ENCODE measurements at places on chromosomes 7 and 10.

- no peak for DNase-seq
These were observed 24.3 kb downstream of the CTTNBP2 start for GRCh38 chr7:117848941-117849340.

GRCh38 chr10:124725791-124726190 lies 18.4 kb downstream of the FAM53B start:
- DNase-seq, result no peak

- no peak for DNase-seq
These were observed 408.8 kb upstream of the SEMA3C start for GRCh38 chr7:81327468-81328266.

DNA sequence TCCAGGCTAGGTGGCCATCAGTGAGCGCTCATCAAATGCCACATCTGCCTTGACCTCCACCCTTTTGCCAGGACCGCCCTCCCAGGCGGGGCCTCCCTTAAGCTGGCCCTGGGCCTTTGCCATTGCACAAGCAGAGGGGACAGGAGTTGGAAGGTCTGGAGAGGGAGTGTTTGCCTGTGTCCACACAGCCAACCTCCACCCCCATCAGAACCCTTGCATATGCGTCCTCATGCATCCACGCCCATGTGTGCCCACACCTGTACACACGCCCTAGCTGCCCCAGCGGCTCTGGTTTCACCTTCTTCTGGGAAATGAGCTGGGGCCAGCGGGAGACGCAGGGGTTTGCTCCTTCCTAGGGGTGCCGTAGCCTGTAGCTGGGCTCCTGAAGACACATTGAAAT lies 64.0 kb downstream of the NEURL1 start:
- no peak for DNase-seq

- DNase-seq, result no peak
These were observed 7.9 kb downstream of the LAT2 start for GRCh38 chr7:74217455-74218342.
